ENCODE measurements at places on chromosomes 2 and 18.

DNA sequence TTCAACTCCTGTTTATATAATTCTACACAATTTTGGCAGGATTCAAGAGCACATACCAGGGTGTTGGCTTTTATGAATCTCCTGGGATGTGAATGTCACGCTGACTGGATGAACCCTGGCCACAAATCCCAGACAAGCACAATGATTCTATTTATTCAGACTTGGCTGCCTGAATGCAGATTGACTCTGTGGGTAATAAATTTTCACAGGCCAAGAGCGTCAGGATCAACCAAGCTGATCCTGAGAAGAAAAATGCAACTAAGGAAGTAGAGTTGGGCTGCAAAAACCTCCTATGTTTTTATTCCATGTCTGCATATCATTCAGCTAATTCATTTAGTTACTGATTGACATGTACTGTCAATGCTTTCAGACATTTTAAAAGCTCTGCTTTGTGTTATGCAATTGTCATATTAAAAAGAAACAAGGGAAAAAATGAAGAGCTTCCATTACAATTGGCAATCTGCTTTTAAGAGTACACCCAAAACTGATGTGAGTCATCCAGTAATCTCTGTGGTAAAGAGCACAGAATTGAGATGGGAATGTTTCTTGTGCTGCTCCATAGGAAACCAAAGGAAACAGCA lies 173.0 kb upstream of the REV1 start:
- H3K36me3 ChIP-seq, result no peaks in the 10 kb centered on the region
- no peak for DNase-seq
- no peak overlapping the region for H3K27ac ChIP-seq
- H3K4me3 ChIP-seq, result no peak overlapping the region

DNA sequence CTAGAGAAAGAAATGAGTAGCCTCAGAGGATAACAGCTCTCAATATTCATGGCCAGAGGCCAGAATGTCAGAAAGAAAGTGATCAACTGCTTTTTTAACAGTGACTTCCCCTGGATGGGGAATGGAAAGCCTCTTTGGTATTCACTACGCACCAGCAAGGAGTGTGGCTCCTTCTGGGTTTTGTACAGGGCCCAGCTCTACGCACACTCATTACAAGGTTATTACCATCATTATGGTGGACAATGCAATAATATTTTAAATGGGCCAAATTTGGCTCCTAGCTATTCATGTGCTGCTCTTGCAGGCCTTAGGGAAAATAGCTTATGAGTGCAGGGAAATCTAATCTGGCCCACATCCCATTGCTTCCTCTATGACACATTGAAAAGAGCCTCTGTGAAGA lies 1149.5 kb upstream of the FANCL start:
- H3K4me3 ChIP-seq, result no peak overlapping the region
- no peaks in the 10 kb centered on the region for H3K27me3 ChIP-seq
- no peaks in the 10 kb centered on the region for H3K4me1 ChIP-seq
- no peak for DNase-seq
- H3K27ac ChIP-seq, result no peak overlapping the region

GRCh38 chr2:217909156-217909820 lies 93.5 kb downstream of the TNS1 start:
- H3K4me1 ChIP-seq, result peaks cover 2% of the 10 kb centered on the region
- H3K27me3 ChIP-seq, result peaks cover 31% of the 10 kb centered on the region
- no peak overlapping the region for H3K27ac ChIP-seq
- no peak for DNase-seq
- H3K36me3 ChIP-seq, result no peaks in the 10 kb centered on the region

GRCh38 chr2:94999431-94999883 lies 26.1 kb upstream of the MAL start:
- H3K4me1 ChIP-seq, result peaks cover under 1% of the 10 kb centered on the region
- H3K4me3 ChIP-seq, result no peak overlapping the region
- DNase-seq, result peak; percentile 18
- H3K27ac ChIP-seq, result no peak overlapping the region

DNA sequence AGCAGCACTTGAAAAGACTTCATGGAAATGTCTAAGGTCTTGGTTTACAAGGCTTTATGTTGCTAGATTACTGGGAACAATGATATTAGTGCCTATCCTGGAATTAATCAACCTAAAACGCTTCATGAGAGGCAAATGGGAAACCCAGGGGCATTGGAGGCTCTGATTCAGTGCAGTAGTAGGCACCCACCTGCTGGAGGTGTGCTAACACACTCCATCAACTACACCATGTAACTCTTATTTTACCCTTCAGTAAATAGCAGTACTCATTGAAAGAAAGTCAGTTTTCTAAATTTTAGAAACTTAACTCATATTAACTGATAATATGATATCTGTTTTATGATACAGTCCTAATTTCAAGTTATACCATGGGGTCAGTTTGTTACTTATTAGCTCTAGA lies 17.4 kb upstream of the HNRNPA3 start:
- H3K27me3 ChIP-seq, result no peaks in the 10 kb centered on the region
- H3K36me3 ChIP-seq, result no peaks in the 10 kb centered on the region
- DNase-seq, result no peak
- H3K4me1 ChIP-seq, result peaks cover 3% of the 10 kb centered on the region

DNA sequence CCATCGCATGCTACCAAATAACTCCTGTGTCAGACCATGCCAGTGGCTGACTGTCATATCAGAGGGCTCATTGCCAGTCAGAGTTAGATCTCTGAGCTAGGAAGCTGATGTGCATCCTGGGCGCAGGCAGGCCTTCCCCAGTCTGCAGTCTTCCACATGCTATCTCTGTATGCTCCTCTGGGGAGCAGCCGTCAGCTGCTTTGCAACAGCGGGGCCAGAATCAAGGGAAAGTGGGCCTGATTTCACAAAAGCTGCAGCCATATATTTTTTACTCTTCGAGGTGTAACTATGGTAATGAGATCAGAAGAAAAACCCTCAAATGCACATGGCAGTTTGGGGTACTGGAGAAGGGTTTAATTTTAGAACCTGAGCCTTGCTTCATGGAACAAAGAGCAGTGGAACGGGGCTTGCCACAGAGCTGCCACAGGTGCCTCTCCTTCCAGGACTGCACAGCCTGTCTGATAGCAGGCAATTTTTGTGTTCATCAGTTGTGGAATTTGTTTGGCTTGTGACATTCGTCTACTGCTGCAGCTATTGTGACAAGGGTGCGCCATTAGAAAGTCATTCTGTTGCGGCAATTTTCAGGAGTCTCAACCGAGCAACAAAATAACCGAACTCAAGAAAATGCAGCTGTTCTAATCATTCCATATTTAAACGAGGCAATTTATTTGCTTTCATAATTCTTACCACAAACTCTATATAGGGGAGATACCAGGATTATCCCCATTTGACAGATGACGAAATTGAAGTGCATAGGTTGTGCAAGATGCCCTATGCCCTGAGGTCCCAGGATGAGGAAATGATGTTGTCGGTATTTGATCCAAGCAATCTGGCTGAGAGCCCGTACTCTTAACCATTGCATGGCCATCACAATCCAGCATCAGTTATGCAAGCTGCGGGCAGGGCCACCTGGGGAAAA lies 109.6 kb upstream of the CYRIA start:
- H3K27me3 ChIP-seq, result peaks cover 3% of the 10 kb centered on the region
- DNase-seq, result no peak
- H3K4me1 ChIP-seq, result no peaks in the 10 kb centered on the region
- H3K4me3 ChIP-seq, result no peak overlapping the region
- H3K27ac ChIP-seq, result no peak overlapping the region

- peaks cover 76% of the 10 kb centered on the region for H3K36me3 ChIP-seq
- no peak overlapping the region for H3K27ac ChIP-seq
- no peak overlapping the region for H3K4me3 ChIP-seq
- peaks cover 11% of the 10 kb centered on the region for H3K4me1 ChIP-seq
- DNase-seq, result no peak
Measured at GRCh38 chr2:20755132-20755800, 67.6 kb downstream of the LDAH start.

GRCh38 chr2:128685841-128686496 lies 367.3 kb upstream of the HS6ST1 start:
- no peak overlapping the region for H3K27ac ChIP-seq
- no peaks in the 10 kb centered on the region for H3K4me1 ChIP-seq
- no peak for DNase-seq
- H3K4me3 ChIP-seq, result no peak overlapping the region
- H3K36me3 ChIP-seq, result no peaks in the 10 kb centered on the region
- no peaks in the 10 kb centered on the region for H3K27me3 ChIP-seq

DNA sequence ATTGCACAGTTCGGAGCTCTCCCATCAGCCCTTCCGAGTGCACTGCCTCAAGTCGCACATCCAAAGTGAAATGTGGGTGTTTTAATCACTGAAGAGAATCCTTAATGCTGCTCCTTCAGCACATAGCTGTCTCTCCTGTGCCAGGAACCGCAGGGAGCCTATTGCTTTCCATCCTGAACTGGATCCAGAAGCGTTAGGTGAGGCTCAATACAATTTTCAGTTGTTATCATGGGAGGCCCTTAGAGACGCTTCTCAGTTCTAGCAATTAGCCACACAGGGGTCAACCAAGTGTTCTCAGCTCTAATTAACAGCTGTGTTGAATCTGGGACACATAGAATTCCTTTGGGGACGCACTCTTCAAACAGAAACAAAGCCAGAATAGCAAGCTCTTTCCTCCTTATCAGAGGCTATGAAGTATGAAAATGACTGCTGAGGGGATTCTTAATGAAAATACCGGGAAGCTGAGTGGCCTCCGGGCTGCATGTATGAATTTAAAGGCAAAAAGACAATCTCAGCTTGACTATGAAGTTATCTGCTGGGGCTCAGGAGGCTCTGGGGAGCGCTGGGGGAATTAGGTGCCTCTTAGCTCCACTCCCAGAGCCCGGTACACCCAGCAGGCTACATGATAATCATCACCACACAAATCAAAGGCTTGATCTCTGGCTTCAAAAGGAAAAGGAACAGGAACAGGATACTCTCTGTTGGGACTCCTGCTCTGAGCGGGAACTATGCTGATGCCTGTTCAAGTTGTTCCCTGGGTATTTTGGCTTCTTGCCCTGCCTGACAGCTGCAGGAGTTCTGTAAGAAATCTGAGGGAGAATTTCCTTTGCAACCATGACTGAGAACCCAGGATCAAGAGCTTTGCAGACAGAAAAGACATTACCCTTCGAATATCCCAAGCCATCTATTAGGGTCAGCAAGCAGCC lies 55.4 kb upstream of the NCOA1 start:
- H3K4me3 ChIP-seq, result no peak overlapping the region
- H3K36me3 ChIP-seq, result no peaks in the 10 kb centered on the region
- no peaks in the 10 kb centered on the region for H3K4me1 ChIP-seq
- H3K27ac ChIP-seq, result no peak overlapping the region
- H3K27me3 ChIP-seq, result no peaks in the 10 kb centered on the region

DNA sequence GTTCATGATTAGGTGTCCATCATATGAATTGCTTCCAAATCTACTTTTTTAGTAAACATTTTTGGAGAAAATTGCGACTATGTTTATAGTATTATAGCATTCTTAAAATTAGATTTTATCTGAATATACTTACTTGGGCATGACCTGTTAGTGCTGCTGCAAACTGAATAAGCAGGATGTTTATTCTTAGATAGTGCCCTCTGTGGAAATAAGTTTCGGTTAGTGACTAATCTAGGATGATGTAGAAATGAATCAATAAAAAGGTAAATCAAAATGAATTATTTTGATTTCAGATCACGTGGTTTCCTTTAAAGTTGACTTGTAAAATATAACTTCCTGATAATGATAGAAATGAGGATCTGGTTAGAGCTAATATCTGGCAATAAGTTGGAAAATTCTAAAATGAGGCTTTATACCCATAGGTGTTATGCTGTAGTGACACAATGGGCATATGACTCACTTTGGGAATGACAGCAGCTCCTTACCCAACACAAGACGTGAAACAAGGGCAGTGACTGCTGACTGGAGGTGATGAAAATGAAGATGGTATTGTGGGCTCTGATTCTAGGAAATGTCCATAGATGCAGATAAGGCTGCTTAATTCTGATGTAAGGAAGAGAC lies 165.8 kb upstream of the TCF4 start:
- H3K27ac ChIP-seq, result no peak overlapping the region
- no peaks in the 10 kb centered on the region for H3K36me3 ChIP-seq

DNA sequence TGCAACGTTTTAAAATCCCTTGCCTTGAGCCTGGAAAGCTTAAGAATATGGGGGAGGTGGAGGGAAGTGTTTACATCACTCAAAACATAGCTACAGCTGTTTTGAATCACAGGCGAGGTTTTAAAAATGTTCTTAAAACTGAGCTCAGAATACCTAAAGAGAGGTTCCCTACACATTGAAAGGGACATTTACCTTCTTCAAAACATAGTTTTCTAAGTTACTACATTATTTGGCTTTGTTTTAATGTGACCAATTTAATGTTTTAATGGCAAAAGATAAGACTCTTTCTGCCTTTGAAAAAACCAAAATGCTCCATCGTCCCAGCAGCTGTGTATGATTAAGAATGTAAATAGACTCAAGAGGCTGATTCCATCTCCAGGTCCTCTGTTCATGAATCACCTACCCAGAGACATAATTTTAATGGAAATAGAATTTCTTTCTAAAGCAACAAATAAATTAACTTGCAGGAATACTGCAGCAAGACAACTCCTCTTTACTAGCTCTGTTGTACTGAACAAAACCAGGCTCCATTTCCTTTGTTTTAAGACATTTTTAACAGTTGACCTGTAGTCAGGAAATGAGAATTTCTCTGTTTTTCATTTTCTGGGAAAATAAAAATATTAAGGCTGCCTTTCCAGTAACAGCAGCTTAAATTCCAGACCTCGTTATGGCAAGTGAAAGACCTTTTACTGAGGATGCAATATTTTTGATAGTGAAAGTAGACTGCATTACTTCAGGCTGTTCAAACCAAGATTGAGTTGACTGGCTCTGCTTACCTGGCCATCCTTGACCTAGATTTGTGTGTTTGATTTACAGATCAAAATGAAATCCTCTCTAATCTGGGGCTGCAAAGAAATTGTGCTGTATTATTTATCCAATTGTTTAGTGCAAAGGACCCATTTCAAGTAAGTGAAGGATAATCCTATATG lies 33.7 kb upstream of the WDR75 start:
- no peak overlapping the region for H3K4me3 ChIP-seq
- H3K27ac ChIP-seq, result no peak overlapping the region
- DNase-seq, result no peak
- H3K4me1 ChIP-seq, result peaks cover 38% of the 10 kb centered on the region
- no peaks in the 10 kb centered on the region for H3K36me3 ChIP-seq

DNA sequence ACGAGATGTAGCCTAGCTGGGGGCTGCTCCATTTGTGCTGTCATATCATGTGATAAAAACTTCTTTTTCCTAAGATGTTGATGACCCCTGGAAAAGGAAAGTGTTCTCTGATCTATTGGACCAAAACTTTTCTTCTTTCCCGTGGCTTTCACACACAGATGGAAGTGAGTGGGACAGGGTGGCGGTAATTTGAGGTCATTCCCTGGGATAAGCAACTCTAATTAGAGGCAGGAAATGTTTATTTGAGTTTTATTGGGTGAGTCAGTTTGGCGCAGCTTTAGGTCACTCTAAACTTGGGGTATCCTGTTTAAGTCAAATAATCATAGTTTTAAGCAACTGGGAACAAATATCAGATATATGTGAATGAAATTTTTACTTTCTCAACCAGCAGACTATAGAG lies 221.0 kb upstream of the EPAS1 start:
- peaks cover 20% of the 10 kb centered on the region for H3K4me1 ChIP-seq
- no peak overlapping the region for H3K27ac ChIP-seq
- H3K4me3 ChIP-seq, result no peak overlapping the region
- H3K36me3 ChIP-seq, result no peaks in the 10 kb centered on the region

- H3K4me1 ChIP-seq, result no peaks in the 10 kb centered on the region
- no peak for DNase-seq
- no peak overlapping the region for H3K27ac ChIP-seq
Measured at GRCh38 chr2:85468704-85469349, 50.3 kb downstream of the SH2D6 start.
